ENCODE measurements at places on chromosomes 1 and 21.

DNA sequence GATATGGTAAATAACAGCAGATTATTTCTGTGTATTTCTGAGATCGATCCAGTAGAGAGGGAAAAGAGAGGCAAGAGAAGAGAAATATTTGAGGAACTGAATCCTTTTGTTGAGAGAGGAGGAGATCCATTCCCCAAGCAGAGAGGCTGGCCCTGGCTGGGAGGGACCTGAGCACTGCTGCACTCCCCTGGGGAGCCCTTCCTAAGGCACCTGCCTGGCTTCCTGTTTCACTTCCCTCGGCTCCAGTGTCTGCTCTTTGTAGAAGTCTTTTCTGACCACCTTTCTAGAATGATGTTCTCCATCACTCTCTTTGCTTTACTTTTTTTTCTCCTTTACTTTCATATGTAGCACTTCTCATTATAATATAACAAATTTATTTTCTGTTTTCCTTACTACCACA is 42.3 kb upstream of the SLC6A9 start:
- DNase-seq = no peak

GRCh38 chr1:12034381-12034801 is 15.1 kb downstream of the MIIP start:
- no peak for DNase-seq

DNA sequence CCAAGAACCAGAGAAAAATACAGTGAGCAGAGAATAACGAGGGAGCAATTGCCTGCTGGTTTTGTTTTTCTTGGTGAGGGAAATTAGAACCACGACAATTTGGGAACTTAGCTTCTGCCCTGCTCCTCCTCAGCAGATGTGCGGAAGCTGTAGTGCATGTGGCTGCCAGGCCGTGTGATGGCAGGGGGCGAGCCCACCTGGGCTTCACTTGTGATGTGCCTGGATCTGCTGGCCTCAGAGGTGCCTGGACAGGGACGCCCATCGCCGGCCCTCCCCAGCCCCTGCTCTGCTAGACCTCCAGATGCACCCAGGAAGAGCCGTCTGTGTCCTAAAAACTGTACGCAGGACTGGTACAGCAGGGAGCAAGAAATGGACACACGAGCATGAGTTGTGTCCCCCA is 28.5 kb upstream of the C1orf174 start:
- DNase-seq = no peak

DNA sequence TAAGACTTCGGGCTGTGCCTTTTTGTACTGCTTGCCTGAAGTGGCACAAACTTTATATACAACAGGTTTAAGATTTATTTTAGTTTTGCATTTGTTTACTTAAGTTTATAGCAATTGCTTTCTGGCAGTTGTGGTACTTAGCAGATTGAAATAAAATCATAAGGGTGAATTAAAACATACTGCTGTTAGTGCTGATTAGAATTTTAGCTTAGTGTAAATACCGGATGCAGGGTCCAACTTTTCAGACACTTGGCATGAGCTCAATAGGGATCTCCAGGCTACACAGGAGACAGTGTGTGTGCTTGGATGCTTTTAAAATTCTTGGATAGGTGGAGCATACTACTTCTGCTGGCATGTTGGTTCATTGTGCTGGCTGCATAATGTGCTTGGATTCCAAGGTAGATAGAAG is 159.6 kb downstream of the NFIA start:
- DNase-seq = no peak

- no peak for DNase-seq
Observed at GRCh38 chr1:94858276-94858675, 38.1 kb downstream of the SLC44A3 start.

GRCh38 chr1:40258445-40258769 is 371 bp downstream of the ZMPSTE24 start:
- no peak for DNase-seq

DNA sequence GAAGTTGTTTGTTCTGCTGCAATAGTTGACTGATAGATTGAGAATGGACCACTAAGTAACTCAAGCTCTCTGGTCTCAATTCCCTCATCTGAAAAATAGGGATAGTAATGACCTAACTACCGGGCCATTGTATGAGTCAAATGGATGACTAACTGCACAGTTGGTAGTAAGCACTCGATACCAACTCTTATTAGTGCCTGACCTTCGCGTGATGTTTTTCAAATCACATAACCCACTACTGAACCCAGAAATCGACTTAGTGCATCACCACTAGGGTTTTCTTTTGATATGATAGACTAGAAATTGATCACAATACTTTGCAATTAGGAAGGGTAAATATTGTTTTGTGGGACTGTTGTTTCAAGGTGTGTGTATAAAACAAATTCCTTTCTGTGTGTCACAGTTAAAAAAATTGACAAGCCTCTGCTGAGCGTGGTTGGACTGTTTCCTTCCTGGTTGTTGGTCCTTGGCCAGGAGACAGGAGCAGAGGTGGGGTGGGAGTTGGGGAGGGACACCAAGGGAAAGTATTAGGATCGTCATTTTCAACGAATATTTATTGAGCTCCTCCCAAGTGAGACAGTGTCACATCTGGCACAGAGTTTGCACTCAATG is 54.0 kb upstream of the LRP8 start:
- DNase-seq = no peak
